ENCODE measurements at places on chromosomes 5 and 9.
A peak's percentile ranks its signal among the peaks of the same experiment; 100 is the strongest.

GRCh38 chr5:89065919-89066318 is 182.9 kb upstream of the MEF2C start:
- no peak for DNase-seq

- no peak for DNase-seq
These were observed 1006.9 kb upstream of the CTNND2 start for GRCh38 chr5:12911156-12911555.

GRCh38 chr5:175642998-175643397 is 14.9 kb upstream of the HRH2 start:
- no peak for DNase-seq

- no peak for DNase-seq
These were observed 19.4 kb downstream of the ENTREP1 start for GRCh38 chr9:69344459-69344858.

- DNase-seq: no peak
These were observed 39.4 kb upstream of the SMIM32 start for GRCh38 chr5:136232316-136232715.

- no peak for DNase-seq
These were observed 83.6 kb upstream of the PLPP1 start for GRCh38 chr5:55618318-55618717.

- no peak for DNase-seq
These were observed 2.0 kb upstream of the C5orf15 start for GRCh38 chr5:133970325-133970909.

DNA sequence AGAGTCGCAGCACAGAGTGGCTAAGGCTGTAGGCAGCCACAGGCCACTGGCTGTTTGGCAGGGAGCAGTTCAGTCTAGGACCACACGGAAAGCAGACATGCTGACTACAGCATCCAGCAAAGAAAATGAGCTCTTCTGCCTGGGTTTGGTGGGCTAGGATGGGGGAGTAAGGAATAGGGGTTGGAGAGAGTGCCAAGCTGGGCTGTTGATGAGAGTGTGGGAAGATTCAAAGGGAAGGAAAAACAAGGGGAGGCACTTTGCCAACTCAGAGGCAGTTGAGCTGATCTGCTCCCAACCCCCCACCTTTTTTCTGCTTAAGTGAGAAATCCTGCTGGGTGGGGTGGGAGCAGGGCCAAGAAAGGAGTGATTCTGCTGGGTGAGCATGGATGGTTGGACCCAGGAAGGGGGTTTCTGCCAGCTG is 35.9 kb downstream of the SVEP1 start:
- no peak for DNase-seq

DNA sequence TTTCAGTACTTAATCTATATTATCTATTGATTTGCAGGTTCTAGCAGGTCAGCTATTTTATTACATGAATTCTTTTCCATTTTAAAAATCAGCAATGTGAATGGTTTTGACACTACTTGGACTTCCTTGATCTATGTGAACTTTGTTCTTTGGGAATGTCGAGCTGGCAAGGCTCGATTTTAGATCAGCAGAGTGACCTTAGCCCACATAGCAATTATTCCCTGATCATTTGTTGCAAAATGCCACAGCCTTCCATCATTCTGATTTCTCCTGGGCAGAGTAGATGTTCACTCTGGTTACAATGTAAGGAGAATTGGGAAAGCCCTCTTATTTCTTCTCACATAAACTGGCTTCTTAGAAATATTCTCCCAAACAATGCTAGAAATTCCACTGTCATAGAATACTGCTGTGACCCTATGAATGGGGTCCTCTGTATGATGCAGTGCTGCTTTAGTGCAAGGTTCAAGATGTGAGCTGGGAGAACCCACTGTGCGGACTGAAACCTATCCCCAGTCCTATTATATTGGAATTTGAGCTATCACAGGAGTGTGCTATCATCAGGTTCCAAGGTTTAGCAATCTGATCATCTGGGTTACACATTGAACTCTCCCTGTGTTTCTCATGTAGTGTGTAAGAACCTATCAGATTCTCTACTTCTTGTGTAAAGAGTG is 15.7 kb upstream of the GDA start:
- DNase-seq: no peak

- no peak for DNase-seq
These were observed 23.7 kb upstream of the OTULINL start for GRCh38 chr5:14557791-14558415.

DNA sequence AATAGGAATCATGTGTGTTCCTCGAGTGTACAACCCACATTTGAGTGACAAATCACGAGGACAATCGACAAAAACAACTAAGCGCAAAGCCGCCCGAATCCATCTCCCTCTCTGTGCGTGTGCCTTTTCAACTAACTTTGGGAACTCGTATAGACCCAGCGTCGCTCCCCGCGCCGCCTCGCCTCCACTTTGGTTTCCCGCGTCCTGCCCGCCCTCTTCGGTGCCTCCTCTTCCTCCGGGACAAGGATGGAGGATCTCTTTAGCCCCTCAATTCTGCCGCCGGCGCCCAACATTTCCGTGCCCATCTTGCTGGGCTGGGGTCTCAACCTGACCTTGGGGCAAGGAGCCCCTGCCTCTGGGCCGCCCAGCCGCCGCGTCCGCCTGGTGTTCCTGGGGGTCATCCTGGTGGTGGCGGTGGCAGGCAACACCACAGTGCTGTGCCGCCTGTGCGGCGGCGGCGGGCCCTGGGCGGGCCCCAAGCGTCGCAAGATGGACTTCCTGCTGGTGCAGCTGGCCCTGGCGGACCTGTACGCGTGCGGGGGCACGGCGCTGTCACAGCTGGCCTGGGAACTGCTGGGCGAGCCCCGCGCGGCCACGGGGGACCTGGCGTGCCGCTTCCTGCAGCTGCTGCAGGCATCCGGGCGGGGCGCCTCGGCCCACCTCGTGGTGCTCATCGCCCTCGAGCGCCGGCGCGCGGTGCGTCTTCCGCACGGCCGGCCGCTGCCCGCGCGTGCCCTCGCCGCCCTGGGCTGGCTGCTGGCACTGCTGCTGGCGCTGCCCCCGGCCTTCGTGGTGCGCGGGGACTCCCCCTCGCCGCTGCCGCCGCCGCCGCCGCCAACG is at the start of gene GPR150:
GPR150 (plus strand) TSS at position 58 of the 840 bp plus-strand sequence; CDS start at position 247, 189 bp downstream.
- peak; percentile 18 for DNase-seq

GRCh38 chr9:107059220-107059619 is 196.3 kb downstream of the ZNF462 start:
- DNase-seq: no peak

GRCh38 chr5:68918306-68918705 is 175.5 kb upstream of the SLC30A5 start:
- DNase-seq: no peak

DNA sequence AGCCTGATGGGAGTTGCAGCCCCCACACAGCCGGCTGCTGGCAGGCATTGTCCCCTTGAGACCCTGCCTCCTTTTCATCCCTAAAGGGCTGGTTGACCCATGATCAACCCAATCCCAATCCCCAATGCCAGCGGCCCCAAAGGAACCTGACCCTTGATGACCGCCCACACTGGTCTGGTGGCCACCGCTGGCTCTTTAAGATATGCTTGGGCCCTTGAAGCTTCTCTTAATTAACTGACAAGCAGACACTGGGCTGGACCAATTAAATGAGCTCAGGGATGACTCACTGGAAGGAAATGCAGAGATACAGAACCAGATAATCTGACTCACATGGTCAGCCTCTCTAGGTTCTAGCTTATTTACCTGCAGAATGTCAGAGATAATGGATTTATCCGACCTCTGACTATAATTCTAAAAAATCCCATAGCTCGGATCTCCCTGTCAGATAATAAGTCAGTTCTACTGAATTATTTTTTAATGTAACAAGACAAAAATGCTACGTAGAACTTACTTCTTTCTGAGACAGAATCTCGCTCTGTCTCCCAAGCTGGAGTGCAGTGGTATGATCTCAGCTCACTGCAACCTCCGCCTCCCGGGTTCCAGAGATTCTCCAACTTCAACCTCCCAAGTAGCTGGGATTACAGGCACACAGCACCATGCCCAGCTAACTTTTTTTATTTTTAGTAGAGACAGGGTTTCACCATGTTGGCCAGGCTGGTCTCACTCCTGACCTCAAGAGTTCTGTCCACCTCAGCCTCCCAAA is 11.1 kb upstream of the MLANA start:
- DNase-seq: no peak

GRCh38 chr5:40801771-40802562 is 3.8 kb upstream of the PRKAA1 start:
- no peak for DNase-seq

DNA sequence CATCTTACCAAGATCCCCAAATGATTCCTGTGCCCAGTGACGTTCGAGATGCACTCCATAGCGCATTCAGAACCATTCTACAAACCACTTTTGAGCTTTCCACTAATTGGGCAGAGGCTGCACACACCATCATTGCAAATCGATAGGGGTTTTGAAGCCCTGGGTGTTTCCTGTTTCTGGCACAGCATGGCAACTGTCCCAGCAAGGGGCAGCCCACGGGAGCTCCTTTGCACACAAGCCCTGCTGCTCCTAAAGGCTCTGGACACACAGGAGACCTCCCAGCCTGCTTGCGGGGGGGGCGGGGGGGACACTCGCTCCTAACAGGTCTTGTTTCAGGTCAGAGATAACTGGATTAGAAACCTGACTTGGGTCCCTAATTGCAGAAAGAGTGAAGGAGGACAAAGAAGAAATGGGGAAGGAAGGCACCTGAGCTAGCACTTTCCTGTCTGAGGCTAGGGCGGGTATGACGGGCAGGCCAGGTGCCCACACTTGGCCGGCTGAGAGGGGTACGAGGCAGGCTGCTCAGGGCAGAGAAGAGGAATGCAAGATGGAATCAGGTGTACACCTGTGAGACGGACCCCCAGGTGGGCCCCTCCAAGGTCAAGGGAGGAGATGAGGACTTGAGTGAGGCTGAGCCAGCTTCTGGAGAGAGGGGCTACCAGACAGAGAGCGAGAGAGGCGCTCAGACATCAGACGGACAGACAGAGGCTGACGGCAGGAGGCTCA is 820 bp downstream of the FBP1 start:
- no peak for DNase-seq

GRCh38 chr9:83061990-83062650 is 822 bp downstream of the RASEF start:
- DNase-seq: peak; percentile 71

DNA sequence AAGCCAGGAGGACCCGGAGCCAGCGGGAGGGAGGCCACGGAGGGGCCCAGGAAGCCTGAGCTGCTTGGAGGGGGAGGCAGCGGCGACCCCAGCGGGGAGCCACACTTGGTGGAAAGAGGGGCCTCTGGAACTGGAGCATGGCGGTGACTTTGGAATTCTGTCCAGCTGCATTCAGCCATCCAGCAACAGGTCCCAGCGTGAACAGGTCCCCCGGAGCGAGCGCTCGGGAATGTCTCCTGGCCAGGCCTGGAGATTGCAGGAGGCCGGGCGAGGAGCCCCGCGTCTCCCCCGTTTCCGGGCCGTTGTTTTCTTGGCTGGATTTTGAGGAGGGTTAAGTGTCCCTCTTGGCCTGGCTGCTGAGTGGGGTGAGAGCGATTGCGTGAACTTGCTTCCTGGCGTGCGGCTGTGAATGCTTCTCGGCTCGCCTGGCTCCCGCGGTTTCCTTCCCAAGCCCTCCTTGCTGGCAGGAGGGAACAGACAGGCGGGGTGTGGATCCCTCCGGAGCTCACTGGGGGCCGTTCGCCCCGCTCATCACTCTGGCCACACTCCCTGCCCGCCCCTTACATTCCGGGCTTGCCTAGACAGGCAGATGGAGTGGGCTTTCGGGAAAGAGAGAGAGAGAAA is 125.3 kb upstream of the IRX4 start:
- DNase-seq: no peak

GRCh38 chr5:52864371-52864770 is 76.7 kb downstream of the ITGA1 start:
- peak; percentile 21 for DNase-seq

- peak; percentile 34 for DNase-seq
These were observed 10.6 kb downstream of the GRIN3A start for GRCh38 chr9:101727612-101728524.

- no peak for DNase-seq
These were observed 1097.8 kb upstream of the CDH18 start for GRCh38 chr5:21085791-21086190.

- no peak for DNase-seq
These were observed 67.3 kb upstream of the TNFAIP8 start for GRCh38 chr5:119288379-119289033.

DNA sequence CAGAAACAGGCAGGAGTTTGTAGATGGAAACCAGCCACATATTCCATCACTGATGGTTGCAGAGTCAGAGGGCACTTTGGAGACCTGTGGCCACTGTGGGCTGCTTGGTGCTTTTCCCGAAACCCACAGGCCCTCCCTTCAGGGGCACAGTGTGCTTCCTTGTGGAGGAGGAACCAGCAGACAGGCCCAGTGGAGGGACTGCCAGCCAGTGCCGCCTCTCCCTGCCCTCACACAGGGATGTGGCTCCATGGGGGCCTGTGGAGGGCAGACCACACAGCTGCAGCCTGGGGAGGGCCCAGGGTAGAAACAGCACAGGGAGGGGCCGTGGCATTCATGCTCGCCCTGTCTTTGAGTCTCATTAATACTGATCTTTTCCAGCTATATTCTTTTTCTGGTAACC is 35.2 kb downstream of the CEP72 start:
- no peak for DNase-seq

DNA sequence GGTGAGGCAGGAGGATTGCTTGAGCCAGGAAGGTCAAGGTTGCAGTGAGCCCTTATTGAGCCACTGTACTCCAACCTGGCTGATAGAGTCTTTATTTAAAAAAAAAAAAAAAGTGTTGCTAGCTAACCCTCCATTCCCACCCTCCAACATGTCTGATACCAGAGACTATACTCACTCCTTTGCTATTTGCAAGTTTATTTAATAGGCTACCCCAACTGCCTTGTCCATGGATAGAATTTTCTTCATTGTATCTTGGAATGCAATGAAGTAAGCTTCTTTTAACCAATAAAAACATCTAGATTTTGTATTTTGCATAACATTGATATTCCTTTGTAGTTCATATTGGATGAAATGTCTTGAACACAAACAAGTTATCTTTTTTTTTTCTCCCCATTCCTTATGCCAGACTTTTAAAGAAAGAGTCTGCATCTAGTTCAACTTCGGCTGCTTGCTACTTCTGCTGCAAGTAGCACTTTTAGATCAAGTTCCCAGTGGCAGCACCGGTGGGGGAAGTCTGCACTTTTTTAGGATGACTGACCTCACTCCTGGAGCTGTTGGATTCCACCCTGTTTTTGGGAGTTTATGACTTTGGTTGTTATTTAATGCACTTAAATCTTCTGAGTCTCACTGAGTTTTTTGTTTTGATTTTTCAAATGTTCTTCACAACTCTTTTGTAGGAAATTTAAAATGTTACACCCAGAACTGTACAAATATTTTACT is 112.5 kb downstream of the UHRF2 start:
- no peak for DNase-seq
